ENCODE measurements at places on chromosomes 6 and 20.

GRCh38 chr20:44792796-44793195 is 17.6 kb downstream of the RIMS4 start:
- no peak for DNase-seq

DNA sequence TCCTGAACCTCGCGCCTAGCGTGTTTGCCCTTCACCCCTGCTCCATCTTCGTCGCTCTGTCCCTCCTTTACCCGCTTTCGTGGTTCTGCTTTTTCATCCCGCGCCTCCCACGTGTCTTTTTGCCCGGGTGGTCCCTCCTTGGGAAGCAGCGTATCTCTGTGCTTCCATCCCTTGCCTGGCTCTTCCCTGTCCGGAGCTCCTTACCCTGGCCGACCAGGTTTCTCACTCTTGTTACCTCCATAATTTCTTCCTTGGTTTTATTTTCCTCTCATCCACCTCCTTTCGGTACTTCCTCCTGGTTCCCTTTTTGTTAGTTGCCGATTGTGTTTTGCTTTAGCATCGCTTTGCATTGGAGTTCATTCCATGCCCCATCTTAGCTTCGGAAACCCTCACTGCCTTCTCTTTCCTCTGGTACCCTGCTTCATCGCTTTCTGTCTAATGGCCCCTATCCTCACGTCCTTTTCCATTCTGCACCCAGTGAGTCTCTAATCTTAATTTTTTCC is 735 bp downstream of the FAM135A start:
- DNase-seq = peak; percentile 58

DNA sequence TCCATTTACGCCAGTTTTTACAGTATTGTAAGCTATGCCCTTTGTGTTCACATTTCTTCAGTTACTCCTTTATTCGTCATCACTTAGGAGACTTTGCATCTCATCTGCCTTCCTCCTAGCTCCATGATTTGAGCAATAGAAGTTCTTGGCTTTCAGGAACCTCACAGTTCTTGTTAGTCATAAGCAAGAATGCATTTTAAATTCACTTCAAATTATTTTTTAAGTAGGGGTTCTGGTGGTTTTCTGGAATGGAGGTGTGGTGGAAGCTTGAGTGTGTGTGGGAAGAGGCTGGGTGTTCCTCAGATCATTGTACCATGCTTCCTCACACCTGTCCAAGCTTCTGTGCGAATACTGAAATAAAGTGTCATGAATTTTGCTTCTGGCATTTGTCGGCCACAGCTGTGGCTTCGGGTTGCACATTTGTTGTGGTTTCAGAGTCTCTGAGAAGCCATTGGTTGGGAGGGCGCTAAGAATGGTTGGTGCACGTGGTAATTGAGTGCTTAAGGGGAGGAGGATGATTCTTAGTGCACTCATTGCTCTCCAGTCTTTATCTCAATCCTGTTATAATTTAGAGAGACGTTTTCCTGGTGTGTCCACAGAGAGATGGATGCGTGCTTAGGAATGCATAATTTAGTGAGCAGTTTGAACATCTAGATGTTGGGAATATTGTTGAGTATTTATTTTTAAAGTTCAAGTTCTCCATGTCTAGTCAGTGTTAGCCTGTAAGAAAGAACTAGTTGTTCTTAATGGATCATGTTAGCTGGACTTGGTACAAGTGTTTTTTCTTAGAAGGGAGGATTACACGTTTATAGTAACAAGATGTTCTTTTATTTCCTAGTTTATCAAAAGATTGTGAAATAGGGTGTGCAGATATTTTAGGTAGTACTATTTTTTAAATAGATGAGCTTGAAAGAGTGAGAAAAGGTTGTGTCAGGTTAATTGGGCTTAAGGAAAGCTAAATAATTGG is 31.9 kb downstream of the FOXO3 start:
- DNase-seq = no peak

- DNase-seq = no peak
These were observed 220.3 kb upstream of the SNX9 start for GRCh38 chr6:157602521-157603295.

DNA sequence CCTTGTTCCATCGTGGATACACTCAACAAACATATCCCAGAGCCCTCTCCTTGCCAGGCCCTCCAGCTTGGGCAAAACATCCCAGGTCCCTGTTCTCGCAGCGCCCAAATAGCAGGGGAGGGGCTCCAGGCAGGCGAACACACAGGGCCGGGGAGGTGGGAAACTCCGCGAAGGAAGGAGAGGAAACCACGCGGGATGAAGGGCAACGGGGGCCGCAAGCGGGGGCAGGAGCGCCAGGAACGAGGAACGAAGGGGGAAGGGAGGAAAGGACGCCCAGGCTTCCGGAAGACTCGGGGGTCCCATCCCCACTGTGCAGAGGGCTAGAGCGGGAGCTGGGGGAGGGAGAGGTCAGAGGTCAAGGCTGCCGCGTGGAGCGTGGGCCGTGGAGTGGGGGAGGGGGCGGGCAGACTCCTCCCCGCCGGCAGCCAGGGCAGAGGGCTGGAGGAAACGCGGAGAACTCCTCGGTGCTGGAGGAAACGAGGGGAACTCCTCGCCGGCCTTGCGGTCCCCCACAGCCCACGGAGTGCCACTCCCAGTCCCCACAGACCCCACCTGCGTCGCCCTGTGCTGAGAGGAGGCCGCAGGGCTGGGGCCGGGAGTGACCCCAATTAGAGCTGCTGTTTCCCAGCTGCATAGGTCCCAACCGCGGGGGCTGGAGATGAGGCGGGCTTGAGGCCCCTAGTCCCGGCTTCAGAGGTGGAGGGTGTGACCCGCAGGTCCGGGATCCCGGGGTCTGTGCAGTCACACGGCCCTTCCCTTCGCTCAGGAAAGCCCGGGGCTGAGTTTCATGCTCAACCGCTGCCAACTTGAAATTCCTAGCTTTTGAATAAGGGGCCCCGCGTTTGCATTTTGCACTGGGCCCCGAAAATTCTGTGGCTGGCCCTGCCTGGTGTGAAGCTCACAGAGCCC is 1.2 kb upstream of the RBM38 start:
- no peak for DNase-seq

- no peak for DNase-seq
These were observed 74.8 kb upstream of the SHLD1 start for GRCh38 chr20:5675103-5676091.

DNA sequence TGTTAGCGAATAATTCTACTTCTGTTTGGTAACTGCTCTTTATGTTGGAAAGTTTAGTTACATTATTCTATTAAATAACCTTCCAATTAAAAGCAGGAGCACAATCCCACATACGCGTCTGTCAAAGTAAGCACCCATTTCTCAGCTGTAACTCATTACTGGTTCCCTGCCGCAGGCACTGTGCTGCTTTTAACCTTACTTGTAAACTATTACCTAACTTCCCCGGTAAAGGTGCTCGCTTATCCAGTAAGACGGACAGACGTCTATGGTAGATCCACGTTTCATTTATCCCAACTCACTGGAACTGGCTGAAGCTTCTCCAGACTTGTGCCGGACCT is 529 bp upstream of the ENPP4 start:
- DNase-seq = peak; percentile 10

GRCh38 chr6:3819161-3820110 is 29.7 kb upstream of the FAM50B start:
- no peak for DNase-seq

- no peak for DNase-seq
These were observed 211.4 kb upstream of the ZFP64 start for GRCh38 chr20:52402950-52403349.

GRCh38 chr20:60100780-60101179 is 142.6 kb downstream of the CDH26 start:
- DNase-seq = no peak

DNA sequence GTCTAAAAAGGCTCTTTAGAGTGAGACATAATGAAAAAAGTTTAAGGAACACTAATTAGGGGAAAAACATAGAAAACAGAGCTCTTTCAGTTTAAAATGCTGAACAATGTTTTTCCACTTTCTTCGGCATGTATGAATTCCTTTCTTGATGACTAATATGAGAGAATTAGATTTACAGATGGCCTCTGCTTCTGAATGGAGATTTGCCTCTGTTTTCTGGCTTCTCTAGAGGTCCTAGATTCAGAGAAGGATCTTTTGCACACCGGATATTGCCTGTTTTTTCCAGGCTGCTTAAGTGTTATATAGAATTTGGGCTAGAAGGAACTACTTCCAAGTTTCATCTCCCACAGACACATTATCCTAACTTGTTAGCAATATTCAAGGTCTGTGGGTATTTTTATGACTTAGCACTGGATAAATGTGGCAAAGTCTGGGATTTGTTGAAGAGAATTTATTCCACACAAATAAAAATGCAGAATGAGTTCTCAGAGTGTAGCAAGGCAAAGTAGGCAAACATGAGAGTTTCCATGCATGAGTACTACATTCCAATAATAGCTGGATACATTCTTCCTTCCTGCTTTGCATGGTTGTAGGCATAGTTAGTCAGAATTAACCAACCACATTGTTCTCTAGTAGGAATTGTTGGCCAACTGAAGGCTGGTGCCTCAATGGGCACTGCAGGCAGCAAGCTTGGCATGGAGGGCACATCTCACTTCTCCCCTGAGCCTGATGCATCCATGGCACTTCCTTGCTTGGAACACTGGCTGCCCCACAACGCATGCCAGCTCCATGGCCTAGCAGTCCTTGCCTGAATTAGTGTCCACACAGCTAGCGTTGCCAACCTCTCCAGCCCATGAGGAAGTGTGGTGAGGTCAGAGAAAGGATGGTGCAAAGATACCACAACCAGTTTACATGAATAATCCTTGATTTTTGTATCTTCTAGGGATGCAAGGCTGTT is 224.2 kb downstream of the CLIC5 start:
- DNase-seq = no peak

- DNase-seq = no peak
These were observed 121.6 kb downstream of the PREX1 start for GRCh38 chr20:48706116-48706656.

- DNase-seq = no peak
These were observed 1.7 kb downstream of the FAXC start for GRCh38 chr6:99347804-99348203.

- no peak for DNase-seq
These were observed 152.2 kb upstream of the SOX4 start for GRCh38 chr6:21441386-21441785.

Data from NCI-H1694 treated with DMSO at 0.1 percent for 48 hours (cell line).